ENCODE measurements at places on chromosomes 12 and 14.

GRCh38 chr14:100007254-100007653, 58.0 kb upstream of the EVL start:
- no peak for DNase-seq

GRCh38 chr12:125836647-125837046, 771.4 kb downstream of the AACS start:
- no peak for DNase-seq

GRCh38 chr12:49518914-49519573, 19.8 kb upstream of the KCNH3 start:
- no peak for DNase-seq

DNA sequence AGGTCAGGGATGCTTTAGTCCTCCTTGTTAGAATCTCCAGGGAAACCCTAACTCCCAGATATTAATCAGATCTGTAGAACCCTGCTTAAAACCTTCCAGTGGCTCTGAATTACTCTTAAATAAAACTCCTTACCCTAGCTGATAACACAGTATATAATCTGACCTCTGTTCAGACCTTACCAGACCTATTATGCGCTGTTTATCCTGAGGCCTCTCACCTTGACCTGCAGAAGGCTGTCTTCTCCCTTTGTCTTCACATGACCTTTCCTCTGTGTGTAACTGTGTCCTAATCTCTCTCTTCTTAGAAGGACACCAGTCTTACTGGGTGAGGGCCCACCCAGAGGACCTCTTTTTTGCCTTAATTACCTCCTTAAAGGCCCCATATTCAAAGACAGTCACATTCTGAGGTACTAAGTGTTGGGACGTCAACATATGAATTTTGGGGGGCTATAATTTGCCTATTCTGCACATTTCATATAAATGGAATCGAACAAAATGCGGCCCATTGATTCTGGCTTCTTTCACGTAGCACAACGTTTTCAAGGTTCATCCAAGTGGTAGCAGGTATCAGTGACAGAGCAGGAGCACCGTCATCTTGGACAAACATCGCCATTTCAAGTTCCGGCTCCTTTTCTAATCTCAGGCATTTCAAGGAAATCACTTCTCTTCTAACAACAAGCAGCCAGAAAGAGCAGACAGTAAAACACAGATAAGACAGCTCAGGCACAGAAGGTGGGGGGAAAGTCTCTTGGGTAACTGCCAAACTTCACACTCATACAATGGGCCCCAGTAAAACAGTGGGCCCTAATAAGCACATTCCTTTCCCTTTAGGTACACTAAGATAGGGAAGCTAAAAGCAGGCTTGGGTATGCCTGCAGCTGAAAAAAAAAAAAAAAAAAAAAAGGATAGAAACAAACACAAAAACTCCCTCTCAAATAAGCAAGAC, 200.2 kb upstream of the NUDT4 start:
- DNase-seq = no peak

GRCh38 chr12:32917094-32917611, 20.6 kb upstream of the PKP2 start:
- no peak for DNase-seq

DNA sequence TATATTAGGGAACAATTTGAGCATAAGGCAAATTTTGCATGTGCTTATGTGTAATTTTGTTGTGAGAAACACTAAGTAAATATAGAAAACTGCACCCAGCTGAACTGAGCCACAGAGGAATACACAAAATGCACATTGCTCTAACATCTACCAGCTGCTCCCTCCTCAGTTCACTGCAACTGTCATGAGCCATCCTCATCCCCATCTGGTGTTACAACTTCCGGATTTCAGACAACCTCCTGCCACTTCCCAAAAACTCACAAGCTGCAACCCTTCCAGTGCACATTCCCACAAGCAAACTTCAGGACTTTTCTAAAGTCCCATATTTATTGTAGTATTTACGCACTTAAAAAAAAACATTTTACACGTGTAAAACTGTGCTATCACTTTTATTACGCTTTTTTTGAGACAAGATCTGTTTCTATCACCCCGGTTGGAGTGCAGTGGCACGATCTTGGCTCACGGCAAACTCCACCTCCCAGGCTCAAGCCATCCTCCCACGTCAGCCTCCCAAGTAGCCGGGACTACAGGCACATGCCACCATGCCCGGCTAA, 169.1 kb upstream of the TBX3 start:
- no peak for DNase-seq

DNA sequence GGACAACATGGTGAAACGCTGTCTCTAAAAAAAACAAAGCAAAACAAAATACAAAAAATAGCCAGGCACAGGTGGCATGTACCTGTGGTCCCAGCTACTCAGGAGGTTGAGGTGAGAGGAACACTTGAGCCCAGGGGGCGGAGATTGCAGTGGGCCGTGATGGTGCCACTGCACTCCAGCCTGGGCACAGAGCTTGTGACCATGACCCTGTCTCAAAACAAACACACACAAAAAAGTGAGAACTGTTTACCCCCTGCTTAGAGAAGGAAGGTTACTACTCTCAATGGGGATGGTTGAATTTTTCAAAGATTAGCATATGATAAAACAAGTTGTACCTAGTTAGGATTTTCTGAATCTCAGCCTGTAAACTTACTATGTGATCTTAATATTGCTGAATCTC, 68.0 kb downstream of the ZFP36L1 start:
- no peak for DNase-seq

DNA sequence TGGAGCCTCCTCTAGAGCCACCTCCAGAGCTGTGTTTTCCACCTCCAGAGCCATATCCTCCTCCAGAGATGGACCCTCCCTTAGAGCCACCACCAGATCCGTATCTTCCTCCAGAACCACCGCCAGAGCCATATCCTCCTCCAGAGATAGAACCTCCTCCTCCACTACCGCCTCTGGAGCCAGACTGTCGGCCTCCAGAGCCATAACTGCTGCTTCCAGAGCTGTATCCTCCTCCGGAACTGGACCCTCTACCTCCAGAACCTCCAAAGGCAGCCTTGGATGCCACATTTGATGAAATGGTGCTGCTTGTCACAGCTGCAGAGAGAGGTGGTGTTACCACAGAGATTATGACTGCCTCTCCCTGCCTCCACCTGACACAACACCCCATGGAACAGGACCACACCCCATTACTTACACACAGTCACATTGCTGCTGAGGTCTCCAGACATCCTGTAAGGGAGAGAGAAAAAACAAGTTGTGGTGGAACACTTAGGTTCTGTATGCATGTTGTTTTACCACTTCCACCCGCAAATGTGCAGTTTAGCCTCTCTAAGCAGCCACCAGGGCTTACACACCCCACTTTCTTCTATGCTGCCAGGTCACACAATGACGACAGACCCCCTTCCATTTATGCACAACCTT, 6.8 kb downstream of the KRT2 start:
- peak; percentile 40 for DNase-seq

DNA sequence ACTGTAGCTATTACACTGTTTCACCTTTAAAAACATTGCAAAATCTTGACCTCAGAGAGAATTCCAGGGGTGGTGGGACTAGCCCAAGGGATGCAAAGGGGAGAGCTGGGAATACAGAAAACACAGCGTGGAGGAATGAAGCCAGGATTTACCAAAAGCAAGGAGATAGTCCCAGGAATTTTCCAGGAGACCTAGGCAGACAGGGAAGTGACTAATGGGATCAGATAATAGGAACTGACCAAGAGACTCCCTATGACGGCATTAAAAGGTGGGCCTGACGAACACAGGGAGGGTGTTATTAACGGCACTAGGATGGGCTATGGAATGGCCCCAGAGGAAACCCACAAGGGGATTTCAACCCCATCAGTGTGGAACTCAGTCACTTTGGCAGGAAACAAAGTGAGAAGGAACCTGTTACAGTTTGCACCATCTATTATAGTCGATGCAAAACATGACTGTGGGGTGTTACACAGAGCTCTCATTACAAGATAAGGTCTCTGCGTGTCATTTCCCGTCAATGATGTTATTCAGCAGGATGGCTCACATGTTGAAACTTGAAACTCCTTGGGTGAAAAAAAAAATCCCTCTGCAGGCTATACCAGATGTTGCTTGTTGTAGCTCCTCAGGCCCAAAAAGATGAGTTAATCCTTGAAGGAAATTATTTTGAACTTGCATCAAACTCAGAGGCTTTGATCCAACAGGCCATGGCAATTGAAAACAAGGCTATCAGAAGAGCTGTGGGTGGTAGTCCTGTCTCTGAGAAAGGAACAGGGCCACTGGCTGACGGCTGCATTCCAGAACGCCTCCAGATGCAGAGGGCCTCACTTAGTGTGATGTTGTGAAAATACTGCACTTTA, 58.7 kb downstream of the DRAM1 start:
- DNase-seq = peak; percentile 45

- DNase-seq = no peak
Observed at GRCh38 chr12:48866052-48866711, 512 bp upstream of the RND1 start.

Measured in activated CD4-positive, alpha-beta memory T cell treated with anti-CD3 and anti-CD28 coated beads for 36 hours (primary cell).